ENCODE measurements at places on chromosomes 6 and 20.

DNA sequence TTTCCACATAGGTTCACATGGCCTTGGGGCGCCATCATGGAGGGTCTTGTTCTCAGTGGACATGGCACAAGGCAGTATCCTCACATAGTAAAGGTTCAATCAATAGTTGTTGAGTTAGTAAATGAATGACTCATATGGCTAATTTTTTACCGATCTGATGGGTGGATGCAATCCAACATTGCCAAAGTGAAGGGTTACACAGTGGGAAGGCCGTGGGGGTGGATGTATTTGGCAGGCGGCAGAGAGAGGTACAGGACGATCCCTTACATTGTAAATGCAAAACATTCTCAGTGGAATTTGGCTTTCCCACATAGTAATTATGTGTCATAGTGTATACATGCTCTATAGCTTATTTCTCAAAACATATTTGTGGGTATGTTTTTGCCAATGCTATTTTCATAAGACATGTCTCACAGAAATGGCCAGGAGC, 21.0 kb upstream of the PDE7B start:
- DNase-seq = no peak

GRCh38 chr20:1103751-1104150, 14.7 kb upstream of the PSMF1 start:
- no peak for DNase-seq

DNA sequence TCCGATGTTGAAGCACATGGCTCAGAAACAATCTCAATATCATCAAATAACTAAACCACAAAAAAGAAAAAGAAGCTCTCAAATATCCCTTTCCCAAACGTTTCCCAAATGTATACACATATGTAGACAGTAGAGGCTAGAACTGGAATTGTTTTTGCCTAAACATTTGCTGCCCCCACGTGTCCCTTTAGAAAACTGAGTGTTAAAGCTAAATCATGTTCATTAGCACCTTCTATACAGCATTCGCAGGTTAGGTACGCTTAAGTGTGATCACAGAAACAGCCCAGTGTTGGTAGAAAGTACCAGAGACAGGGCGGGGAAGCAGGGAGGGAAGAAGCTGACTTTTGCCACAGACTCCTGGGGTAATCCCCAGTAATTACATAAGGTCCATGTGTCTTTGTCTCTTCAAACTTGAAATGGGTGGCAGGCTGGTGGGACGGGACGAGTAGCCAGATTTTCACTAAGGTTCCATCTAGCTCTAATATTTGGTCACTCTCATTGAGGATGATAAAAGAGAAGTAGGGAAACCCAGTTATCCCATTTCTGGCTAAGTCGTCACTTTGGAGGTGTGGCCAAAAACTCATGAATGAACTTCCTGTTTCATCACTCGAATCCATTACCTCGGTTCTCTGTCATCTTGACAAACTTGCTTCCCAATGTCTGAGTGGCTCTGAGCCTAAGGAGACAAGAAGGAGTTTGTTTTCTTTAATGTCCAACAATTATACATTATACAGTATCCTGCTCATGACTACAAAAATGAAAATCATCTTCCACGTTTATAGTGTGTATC, 15.0 kb upstream of the TFAP2A start:
- no peak for DNase-seq

DNA sequence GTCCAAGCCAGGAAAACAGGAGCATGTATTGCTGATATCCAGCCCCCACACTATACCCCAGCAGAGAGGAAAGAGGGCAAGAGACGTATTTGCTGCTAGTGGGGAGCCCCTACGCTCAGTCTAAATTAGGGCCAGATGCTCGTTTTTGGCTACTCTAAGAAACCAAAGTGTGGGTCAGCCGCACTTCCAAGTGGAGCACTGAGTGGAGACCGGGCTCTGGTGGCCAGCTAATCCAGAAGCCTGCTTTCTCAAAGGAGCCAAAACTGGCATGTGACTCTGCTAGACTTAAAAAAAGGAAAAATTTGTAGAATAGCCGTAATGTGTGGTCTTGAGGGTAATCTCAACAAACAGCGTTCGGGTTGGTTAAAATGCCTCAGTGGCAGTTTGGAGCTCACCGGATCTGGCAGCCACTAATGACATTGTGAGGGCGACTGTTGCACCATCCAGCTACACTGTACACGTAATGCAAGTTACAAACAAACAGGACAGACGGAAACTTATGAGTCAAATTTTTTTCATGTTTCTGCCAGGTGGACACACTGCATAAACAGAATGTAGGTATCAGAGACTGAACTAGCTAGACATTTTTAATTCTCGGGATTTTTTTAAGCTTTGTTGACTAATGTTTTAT, 230.9 kb downstream of the FOXC1 start:
- no peak for DNase-seq

GRCh38 chr6:150633486-150633834, 33.8 kb downstream of the PLEKHG1 start:
- no peak for DNase-seq

DNA sequence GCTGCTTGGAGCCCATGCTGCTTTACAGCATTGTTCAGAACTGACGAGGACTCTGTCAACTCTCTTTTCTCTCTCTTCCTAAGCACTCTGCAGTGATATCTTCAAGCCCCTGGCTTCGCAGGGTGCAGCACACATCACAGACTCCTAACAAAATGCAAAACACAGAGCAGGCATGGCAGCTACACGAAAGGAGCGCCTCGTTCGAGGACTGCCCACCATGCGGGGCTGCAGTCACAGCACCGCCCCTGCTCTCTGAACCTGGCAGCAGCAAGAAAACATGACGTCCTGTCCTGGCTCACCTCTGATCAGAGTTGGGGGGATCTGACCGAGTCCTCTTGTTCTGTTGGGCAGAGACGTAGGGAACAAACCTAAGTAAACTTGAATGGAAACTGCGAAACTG, 281.7 kb downstream of the CDH26 start:
- DNase-seq = no peak

DNA sequence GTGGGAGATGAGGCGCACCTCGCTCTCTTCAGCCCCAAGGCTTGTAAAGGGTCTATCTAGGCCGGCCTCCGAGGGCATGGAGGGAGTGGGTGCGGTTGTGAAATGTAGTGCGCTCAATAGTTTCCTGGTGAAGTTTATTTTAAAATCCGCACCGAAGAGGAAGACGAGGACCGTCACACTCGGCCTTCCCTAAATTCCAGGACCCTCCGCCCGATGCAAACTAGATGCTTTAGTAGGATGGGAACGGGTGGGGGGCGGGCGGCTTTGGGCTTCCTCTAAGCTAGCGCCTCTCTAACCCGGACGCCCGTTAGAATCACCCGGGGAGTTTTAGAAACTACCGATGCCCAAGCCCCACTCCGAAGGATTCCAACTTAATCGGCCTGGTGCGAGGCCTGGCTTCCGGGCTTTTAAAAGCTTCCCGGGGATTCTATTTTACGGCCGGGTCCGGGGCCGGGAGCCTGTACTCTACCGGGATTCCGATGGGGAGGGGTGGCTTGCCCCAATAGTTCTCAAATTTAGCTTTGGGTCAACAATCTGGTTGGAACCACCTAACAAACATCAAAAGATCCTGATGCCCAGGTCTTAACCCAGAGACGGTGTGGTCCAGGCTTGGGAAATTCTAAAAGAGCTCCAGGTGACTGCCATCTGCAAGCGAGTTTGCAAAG, 548 bp upstream of the BCAS4 start:
- DNase-seq = no peak

DNA sequence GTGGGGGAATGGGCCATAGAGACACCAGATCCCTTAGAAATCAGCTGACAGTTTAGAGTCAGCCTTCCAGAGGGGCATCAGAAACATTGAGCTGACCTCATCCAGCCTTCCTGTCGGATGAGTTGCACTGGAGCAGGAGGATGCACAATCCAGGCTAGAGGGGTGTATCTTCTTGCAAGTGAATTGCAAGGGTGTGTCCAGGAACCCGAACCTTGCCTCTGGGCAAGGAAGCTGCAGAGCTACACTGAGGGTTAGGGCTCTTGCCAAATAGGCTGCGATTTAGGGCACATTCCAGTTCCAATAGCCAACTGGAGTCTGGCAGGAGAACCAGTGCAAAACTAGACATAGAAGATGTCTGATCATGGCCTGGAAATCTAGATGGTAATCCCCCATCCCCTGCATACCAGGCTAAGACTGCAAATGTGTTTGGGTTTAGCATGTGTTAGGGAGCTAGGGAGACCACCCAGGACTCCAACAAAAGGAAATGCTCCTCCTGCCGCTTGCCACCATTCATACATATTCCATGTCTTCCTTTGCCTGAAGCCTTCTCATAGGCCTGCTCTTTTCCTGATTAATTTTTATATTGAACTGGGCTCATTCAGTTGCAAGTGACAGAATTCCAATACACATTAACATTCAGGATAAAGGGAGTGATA, 6.3 kb upstream of the UTRN start:
- no peak for DNase-seq

DNA sequence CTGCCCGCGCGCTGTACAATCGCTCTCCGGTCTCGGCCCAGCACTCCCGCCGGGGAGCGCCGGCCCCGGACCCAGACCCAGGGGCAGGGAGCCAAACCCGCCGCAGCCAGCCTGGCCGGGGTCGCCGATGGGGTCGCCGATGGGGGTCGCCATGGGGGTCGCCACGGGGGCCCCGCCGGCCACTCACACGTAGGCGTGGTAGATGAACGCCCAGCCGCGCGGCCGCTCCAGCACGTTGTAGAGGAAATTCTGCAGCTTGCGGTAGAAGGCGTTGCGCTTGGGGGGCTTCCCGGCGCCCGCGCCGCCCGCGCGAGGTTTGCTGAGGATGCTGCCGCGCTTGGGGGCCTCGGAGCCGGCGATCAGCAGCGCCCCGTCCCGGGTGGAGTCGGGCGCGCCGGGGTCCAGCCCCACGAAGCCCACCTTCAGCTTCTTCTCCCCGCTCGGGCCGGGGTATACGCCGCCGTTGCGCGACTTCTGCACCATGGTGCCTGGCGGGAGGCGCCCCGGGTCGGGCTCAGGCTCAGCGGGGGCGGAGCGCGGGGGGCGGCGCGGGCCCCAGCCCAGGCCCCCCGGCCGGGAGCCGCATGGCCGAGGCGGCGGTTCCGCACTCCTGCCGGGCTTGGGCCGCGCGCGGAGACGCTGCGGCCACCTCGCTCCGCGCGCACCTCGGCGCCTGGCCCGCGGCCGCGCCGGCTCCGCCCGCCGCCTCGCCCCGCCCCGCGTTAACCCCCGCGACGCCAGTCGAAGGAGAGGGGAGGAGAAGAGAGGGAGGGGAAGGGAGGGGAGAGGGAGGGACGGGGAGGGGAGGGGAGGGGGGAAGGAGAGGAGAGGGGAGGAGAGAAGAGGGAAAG, at the start of gene KCNQ2:
Gene KCNQ2, minus strand, starts transcription at position 675 of the 851 bp plus-strand sequence. Its CDS starts 192 bp downstream, at position 483.
- DNase-seq = no peak

DNA sequence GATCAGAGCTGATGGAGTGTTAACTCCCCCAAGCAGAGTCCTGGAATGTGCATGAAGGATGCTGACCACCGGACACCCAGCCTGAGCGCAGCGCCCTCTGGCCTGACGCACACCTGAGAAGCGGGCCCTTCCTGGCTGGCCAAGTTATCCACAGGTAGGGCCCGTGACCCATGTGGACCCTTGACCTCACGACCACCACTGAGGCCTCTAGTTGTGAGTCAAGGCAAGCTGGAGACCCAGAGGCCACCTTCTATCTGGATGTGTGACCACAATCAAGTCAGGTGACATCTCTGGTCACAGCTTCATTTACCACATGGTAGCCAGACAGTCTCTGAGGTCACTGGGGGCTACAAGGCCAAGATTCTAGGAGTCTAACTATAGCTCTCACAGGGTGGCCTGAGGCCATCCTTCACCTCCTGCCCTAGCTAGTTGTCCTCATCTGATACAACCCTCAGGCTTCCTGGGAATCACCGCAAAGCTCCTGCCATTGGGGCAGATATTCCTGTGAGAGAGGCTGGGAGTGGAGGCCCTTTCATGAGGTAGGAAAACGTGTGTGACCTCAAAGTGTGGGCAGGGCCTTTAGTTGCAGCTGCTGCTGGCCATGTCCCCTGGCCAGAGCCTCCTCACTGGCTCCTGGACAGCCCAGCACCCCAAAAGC, 53.1 kb downstream of the DSTN start:
- DNase-seq = no peak

DNA sequence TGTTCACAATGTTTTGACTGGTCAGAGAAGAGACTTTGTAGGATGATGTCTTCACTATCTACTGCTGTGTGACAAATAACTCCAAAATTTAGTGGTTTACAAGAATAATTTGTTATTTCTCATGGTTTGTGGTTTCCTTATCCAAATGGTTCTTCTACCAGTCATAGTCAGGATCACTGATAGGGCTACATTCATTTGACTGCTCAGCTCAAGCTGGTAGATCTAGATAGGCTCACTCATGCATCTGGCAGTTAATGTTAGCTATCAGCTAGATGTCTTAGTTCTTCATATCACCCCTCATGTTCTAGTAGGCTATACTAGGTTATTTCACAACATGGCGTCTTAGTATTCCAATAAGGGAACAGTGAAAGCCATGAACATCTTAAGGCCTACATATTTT, 131.0 kb downstream of the ID4 start:
- no peak for DNase-seq

- no peak for DNase-seq
These were observed 79.2 kb downstream of the PRND start for GRCh38 chr20:4800676-4801449.

DNA sequence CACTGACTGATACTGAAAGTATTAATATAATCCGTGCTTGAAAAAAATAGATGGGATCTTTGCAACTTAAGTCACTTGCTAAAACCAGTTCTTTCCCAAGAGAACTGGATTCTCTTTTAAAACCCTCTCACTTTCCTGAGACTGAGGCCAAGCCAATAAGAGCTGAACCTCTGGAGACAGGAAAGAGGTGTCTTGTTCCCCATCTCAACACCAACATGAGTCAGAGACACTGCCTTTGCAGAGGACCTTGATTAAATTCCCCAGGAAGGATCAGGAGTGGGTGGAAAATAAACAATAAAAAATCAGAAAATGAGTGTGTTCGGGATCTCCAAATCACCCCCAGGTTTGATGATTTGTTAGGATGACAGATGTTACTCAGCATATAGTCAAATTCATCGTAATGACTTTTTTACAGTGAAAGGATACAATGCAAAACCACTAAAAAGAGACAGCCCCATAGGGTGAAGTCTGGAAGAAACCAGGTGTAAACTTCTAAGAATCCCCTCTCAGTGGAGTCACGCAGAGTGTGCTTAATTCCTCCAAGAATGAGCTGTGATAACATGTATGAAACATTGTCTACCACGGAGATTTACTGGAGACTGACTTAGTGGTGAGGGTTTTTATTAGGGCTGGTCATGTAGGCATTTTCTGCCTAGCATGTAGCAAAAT, 122.8 kb upstream of the BEND3 start:
- DNase-seq = no peak

- peak; percentile 55 for DNase-seq
These were observed 5.6 kb downstream of the SRSF3 start for GRCh38 chr6:36599791-36600209.

GRCh38 chr20:3640259-3640658, 22.9 kb downstream of the GFRA4 start:
- no peak for DNase-seq

DNA sequence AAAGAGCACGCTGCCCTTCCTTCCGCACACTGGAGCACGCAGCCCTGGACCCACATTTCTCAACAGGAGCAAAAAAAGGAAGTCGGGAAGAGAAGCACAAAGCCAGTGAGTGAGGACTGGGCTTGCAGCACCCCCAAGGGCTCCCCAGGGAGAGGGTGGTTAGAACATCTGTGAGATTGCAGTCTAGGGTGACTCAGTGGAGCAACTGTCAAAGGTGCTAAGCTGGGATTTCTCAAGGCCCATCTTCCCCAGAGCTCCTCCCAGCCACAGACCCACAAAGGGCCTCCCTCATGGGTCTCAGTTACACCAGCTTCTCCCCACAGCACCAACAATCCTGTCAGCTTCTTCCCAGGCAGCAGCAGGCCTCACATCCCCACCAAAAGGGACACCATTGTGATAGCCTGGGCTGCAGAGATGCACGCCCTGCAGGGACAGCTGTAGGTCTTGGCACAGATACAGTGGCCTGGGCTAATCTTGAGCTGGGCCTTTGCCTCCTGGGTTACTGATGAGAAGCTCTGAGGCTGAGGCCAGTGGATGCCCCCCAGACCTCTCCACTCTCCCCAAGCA, 39.6 kb upstream of the CD93 start:
- no peak for DNase-seq

Measured in stimulated activated CD8-positive, alpha-beta memory T cell treated with anti-CD3 and anti-CD28 coated beads, Interleukin-2, amount 100 ng/mL, for 48 hours (primary cell).